Left colon (tissue), 2 donors: ENCODE measurements at places on chromosomes 16 and 17. TPM values are rescaled to one million over a fixed set of nuclear protein-coding genes. Genes with fewer than 3 reads are reported as not detected.

The ATP2C2 gene
- 188 TPM for total RNA-seq

The RPL27 gene
- total RNA-seq = 605 TPM

GRCh38 chr16:72723781-72724180, 324.1 kb downstream of the ZFHX3 start:
- DNase-seq = no peak

- DNase-seq = no peak
Observed at GRCh38 chr16:53043428-53043831, 9.3 kb downstream of the CHD9NB start.
